Breast epithelium (tissue), 4 donors: ENCODE measurements at places on chromosomes 12 and 14. TPM values are rescaled to one million over a fixed set of nuclear protein-coding genes. Genes with fewer than 3 reads are reported as not detected.

SLC8A3 gene
- 1.8 TPM for total RNA-seq

SVOP gene
- total RNA-seq: not detected

ANKRD33 gene
- not detected for total RNA-seq

DNA sequence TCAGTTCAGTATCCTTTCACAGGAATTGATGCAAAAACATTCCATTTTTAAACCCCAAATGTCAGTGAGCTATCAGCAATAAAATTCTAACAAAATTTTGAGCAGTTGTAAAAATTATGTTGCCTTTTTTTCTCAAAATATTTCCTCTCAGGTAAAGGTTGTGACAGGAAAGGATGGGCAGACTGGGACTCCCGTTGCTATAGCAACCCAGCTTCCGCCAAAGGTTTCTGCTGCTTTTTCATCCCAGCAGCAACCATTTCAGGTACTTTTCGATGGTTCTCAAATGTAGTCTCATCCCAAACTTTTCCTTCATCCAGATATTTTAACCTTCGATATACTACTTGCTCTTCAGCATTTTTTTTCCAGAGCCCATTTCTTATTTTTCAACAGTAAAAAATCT lies 13.6 kb downstream of the EP400 start:
- H3K27ac ChIP-seq: no peak overlapping the region
- no peaks in the 10 kb centered on the region for H3K27me3 ChIP-seq
- no peak overlapping the region for H3K4me3 ChIP-seq
- no peaks in the 10 kb centered on the region for H3K4me1 ChIP-seq
- no peak for DNase-seq
- no peaks in the 10 kb centered on the region for H3K36me3 ChIP-seq

DNA sequence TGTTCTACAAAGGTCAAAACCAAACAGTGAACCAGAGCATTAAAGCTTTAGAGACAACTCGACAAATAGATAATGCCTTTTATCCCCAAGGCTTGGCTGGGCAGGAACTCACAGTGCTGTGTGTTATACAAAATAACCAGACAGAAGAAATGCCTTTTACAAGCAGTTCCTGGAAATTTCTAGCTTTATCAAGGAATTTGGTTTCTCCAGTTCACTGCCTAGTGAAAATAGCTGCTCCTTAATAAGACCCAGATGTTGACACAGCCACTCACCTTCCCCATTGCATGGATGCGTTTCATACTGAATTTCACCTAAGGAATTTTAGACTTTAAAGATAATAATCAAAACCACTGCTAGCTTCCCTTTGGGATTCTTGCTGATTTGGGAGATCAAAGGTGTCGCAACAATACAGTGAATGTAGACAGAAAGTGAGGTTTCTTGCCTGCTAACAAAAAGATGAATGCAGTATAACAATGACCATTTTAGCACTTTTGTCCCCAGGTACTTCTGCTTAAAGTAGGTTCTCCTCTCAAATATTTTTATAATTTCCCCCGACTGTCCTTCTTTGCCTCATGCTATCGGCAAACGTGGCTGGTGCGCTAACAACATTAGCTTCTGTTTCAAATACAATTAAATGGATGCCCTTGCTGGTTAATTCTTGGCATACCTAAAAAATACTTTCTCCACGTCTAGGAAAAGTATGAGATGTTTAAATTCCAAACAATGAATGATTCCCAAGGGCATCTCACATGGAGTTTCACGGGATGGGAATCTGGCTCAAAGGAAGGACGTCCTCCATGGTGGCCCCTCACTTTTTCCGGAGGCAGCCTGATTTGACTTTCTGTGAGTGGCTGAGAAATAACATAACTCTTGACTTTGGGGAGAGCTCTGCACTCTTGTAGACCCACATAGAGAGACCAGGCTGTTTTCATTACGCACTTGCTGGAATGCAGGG lies 162.4 kb downstream of the C12orf75 start:
- no peak for DNase-seq
- no peak overlapping the region for H3K4me3 ChIP-seq
- H3K27me3 ChIP-seq: no peaks in the 10 kb centered on the region

GRCh38 chr12:74455429-74455828 lies 82.2 kb upstream of the ATXN7L3B start:
- no peak overlapping the region for H3K4me3 ChIP-seq
- no peaks in the 10 kb centered on the region for H3K36me3 ChIP-seq
- no peaks in the 10 kb centered on the region for H3K4me1 ChIP-seq
- no peak for DNase-seq
- H3K27me3 ChIP-seq: no peaks in the 10 kb centered on the region

GRCh38 chr12:128817111-128818015 lies 6.4 kb downstream of the SLC15A4 start:
- no peaks in the 10 kb centered on the region for H3K27me3 ChIP-seq
- H3K27ac ChIP-seq: peak overlapping the region; percentile 76
- DNase-seq: peak; percentile 53
- H3K36me3 ChIP-seq: no peaks in the 10 kb centered on the region

DNA sequence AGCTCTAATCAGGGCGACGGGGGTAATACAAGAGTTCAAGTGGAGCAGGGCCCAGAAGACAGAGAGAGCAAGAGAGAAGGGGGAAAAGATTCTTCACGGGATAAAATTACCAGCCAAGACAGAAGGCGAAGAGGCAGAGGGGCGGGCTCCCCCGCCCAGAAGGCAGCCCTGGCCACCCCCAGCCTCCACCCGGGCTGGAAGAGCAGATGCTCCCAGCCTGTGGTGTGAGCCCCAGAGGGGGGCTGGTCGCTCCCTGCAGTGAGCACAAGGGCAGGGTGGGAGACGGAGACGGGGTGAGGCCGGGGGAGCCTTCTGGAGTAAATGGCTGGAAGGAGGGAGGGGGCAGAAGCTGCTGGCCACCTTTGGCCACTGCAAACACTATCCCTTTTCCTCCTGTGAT lies 1035.6 kb downstream of the VRK1 start:
- DNase-seq: no peak
- no peak overlapping the region for H3K27ac ChIP-seq
- no peaks in the 10 kb centered on the region for H3K36me3 ChIP-seq
- no peaks in the 10 kb centered on the region for H3K27me3 ChIP-seq
- H3K4me1 ChIP-seq: no peaks in the 10 kb centered on the region
- H3K4me3 ChIP-seq: no peak overlapping the region
